ENCODE measurements at places on chromosomes 2 and 18. TPM values are rescaled to one million over a fixed set of nuclear protein-coding genes. Genes with fewer than 3 reads are reported as not detected.

DNA sequence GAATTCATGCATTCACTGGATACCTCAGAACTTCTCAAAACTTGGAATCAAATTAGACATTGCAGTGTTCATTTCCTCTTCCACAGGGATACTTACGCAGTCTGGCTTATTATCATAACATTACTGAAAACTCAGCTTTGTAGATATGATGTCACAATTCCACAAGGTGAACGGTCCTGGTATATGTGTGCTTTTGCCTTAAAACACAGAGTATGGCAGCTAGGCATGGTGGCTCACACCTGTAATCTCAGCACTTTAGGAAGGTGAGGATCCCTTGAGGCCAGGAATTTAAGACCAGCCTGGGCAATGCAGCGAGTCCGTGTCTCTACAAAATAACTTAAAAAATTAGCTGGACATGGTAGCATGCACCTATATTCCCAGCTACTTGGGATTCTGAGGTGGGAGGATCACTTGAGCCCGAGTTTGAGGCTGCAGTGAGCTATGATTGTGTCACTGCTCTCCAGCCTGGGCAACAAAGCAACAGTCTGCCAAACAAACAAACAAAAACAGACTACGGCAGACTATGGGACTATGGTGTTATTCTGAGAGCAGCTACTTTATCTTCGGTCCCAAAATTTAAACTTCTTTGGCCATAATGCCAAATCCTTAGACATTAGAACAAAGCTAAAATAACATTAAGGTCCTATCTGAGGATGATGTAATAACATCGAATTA lies 1191.9 kb upstream of the SLC39A10 start:
- H3K4me3 ChIP-seq, result no peak overlapping the region
- H3K27me3 ChIP-seq, result no peaks in the 10 kb centered on the region
- no peak for DNase-seq
- H3K27ac ChIP-seq, result no peak overlapping the region
- H3K36me3 ChIP-seq, result no peaks in the 10 kb centered on the region

- H3K27ac ChIP-seq, result no peak overlapping the region
- H3K27me3 ChIP-seq, result no peaks in the 10 kb centered on the region
- no peaks in the 10 kb centered on the region for H3K4me1 ChIP-seq
- no peak overlapping the region for H3K4me3 ChIP-seq
Observed at GRCh38 chr18:34358923-34359322, 134.2 kb upstream of the NOL4 start.

DNA sequence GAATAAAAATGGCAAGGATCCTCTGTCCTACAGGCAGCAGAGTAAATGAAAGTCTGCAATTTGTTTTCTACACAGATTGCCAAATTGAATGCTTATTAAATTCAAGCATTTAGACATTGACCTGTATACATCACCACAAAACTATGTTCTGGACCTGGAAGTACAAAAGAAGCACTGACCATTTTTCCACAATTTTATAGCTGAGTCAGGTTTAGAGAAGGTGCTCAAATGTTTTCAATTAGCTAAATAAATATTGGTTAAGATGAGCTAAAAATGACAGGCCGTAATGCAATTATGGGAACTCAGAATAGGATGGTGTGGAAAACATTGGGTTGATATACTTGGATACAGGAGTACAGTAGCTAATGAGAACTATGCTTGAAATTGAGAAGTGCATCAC lies 490.7 kb upstream of the MEIS1 start:
- H3K4me3 ChIP-seq, result no peak overlapping the region
- no peak overlapping the region for H3K27ac ChIP-seq
- no peak for DNase-seq
- H3K4me1 ChIP-seq, result no peaks in the 10 kb centered on the region
- no peaks in the 10 kb centered on the region for H3K36me3 ChIP-seq

DNA sequence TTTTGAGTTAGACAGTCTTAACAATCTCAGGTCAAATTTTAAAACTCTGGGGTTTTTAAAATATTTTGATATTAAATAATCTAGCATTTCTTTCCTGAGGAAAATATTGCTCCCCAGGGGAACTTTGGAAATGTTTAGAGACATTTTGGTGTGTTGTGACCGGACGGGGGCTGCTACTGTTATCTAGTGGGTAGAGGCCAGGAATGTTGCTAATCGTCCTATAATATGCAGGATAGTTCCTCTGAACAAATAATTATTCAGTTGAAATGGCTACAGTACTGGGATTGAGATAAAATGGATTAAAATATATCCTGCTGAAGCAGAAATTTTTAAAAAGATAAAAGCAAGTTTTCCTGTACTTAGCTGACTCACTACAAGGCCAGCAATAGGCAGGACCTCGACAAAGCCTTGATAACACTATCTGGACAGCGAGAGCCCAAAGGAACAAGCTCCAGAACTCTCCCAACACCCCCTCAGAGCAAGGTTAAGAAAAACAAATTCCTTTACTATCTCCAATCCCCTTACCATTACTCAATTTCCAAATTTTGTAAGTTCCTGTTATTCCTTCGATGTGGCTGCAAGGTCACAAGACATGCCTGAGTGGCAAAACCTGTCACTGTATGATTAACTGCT lies 1407.4 kb downstream of the SUCLG1 start:
- H3K4me1 ChIP-seq, result peaks cover 36% of the 10 kb centered on the region
- H3K4me3 ChIP-seq, result no peak overlapping the region
- DNase-seq, result peak; percentile 69

ZNF516 gene
- total RNA-seq, result 20.9 TPM

GRCh38 chr2:20212459-20212870 lies 12.5 kb downstream of the SDC1 start:
- DNase-seq, result peak; percentile 31
- H3K27ac ChIP-seq, result no peak overlapping the region
- peaks cover 6% of the 10 kb centered on the region for H3K4me1 ChIP-seq
- H3K27me3 ChIP-seq, result no peaks in the 10 kb centered on the region
- H3K36me3 ChIP-seq, result no peaks in the 10 kb centered on the region
- no peak overlapping the region for H3K4me3 ChIP-seq

MAPK4 gene
- not detected for total RNA-seq

DNA sequence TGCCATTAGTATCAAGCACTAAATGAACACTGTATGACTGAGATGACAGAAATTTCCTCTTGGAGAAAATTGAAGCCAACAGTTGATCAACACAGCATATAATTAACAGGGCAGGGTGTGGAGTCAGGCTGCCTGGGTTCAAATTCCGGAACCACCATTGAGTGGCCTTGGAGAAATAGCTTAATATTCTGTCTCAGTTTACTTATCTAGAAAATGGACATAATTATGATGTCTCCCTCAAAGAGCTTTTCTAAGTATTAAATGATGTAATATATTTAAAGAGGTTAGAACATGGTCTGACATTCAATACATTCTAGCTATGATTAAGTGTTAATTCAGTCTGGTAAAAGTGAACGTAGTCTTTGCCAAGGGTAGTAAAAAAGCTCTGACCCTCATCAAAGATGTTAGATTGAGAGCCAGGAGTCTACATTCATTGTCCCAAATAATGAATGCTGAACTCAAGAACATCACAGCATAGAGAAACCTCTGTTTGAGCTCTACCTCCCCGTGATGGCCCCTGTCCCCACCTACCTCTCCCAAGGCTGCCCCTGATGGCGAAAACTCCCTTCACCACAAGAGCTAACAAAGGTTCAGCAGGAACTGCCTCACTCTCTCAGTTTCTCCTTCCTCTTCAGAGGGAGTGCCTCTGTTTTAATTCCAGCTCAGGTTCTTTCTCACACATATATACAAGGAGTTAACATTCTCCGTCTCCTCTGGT lies 2.7 kb upstream of the VWA3B start:
- peaks cover 41% of the 10 kb centered on the region for H3K27me3 ChIP-seq
- H3K27ac ChIP-seq, result no peak overlapping the region
- no peak overlapping the region for H3K4me3 ChIP-seq
- DNase-seq, result no peak
- peaks cover 9% of the 10 kb centered on the region for H3K4me1 ChIP-seq

- H3K27ac ChIP-seq, result no peak overlapping the region
- peaks cover 4% of the 10 kb centered on the region for H3K4me1 ChIP-seq
- DNase-seq, result no peak
- no peak overlapping the region for H3K4me3 ChIP-seq
- no peaks in the 10 kb centered on the region for H3K27me3 ChIP-seq
Observed at GRCh38 chr18:9466846-9467245, 8.5 kb upstream of the RALBP1 start.

RAB17 gene
- 0.55 TPM for total RNA-seq

- H3K36me3 ChIP-seq, result no peaks in the 10 kb centered on the region
- H3K4me1 ChIP-seq, result peaks cover 8% of the 10 kb centered on the region
- H3K27ac ChIP-seq, result no peak overlapping the region
- no peak overlapping the region for H3K4me3 ChIP-seq
Observed at GRCh38 chr2:42239811-42240210, 70.7 kb downstream of the EML4 start.

SLC23A3 gene
- total RNA-seq, result 5.2 TPM

PLCL1 gene
- 3.4 TPM for total RNA-seq

FAM124B gene
- 82.0 TPM for total RNA-seq

MROH2A gene
- not detected for total RNA-seq

DNA sequence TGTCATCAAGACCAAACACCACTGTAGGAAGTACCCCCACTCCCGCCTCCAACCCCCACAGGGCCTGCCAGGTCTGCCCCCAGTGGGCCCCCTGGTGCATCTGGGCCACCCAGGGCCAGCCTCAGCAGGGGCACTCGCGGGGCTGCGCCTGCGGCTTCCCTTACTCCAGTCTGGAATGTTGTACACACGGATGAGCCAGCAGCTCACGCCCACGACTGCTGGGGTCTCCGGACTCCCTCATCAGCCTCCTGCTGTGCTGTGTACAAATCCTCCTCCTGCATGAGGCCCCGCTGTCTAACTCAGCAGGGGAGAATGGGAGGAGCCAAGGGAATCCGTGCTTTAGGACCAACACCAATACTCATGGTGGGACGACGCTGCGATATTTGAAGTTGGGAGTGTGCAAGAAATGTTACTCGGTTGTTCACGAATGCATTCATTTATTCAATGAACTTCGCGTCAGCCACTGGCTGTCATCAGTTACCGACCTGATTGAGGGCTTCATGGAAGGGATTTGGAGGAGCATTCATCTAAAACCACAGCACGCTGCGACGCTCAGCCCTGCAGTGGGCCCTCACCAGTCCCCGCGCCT lies 654 bp upstream of the ASB1 start:
- no peaks in the 10 kb centered on the region for H3K27me3 ChIP-seq
- DNase-seq, result no peak
- H3K27ac ChIP-seq, result peak overlapping the region; percentile 87
- peak overlapping the region; percentile 26 for H3K4me3 ChIP-seq

DNA sequence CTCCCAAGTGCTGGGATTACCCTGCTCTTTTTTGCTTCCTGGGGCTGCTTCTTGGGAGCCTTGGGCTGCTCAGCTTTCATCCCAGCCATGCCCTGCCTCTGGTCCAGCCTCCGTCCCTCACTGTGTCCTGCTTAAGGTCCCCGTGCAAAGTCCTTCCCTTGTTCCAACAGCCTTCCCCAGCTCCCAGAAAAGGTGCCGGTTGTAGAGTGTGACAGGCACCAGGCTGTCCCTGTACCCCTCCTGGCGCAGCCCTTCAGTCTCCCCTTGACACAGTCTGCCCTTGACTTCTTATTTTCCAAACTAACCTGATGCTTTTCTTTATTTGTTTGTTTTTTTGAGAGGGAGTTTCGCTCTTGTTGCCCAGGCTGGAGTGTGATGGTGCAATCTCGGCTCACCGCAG lies 20.1 kb upstream of the ALPI start:
- H3K4me3 ChIP-seq, result no peak overlapping the region
- DNase-seq, result no peak
- no peaks in the 10 kb centered on the region for H3K36me3 ChIP-seq
- H3K4me1 ChIP-seq, result no peaks in the 10 kb centered on the region

SLC9A4 gene
- 0.07 TPM for total RNA-seq

DNA sequence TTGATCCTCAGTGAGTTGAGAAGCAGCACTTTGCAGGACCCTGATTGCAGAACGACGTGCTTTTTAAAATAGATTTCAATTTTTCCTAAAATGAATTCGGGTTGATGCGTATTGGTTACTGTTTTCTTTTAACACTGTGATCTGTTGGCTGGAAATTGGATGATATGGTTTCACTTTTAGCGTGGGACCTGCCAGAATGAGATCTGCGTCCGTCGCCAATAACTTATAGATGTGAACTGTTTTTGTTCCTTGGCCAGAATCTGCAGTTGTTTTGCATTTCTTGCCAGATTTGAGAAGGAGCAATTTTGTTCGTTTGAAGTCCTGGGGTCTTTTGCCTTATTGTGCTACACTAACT lies 703 bp downstream of the UGGT1 start:
- peak overlapping the region; percentile 89 for H3K4me3 ChIP-seq
- H3K36me3 ChIP-seq, result peaks cover 3% of the 10 kb centered on the region
- H3K27ac ChIP-seq, result peak overlapping the region; percentile 40

DNA sequence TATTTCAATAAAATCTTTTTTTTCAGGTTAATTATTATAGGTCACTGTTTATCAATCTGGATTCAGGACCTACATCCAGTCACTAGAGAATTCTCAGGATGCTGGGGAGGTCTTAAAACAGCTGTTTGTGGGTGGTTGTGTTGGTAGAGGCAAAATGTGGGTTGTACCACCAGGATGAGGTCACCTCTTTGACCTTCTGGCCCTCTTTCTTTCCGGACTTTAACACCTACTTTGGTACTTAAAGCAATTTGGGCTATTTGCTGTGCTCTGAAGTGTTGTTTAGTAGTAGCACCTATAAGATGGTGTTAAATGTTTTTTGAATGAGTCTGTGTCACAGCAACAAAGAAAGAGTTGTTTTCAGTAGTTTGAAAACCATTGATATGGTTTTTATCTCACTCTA lies 14.6 kb downstream of the EML4 start:
- H3K27me3 ChIP-seq, result no peaks in the 10 kb centered on the region
- DNase-seq, result no peak
- H3K27ac ChIP-seq, result no peak overlapping the region
- no peak overlapping the region for H3K4me3 ChIP-seq
- no peaks in the 10 kb centered on the region for H3K4me1 ChIP-seq

GRCh38 chr2:187875261-187876141 lies 321.3 kb upstream of the TFPI start:
- no peaks in the 10 kb centered on the region for H3K36me3 ChIP-seq
- peak overlapping the region; percentile 40 for H3K27ac ChIP-seq
- H3K27me3 ChIP-seq, result no peaks in the 10 kb centered on the region
- H3K4me3 ChIP-seq, result no peak overlapping the region

GRCh38 chr2:52264911-52265310 lies 1233.0 kb upstream of the NRXN1 start:
- no peak overlapping the region for H3K27ac ChIP-seq
- H3K36me3 ChIP-seq, result no peaks in the 10 kb centered on the region
- H3K27me3 ChIP-seq, result no peaks in the 10 kb centered on the region
- DNase-seq, result no peak
- H3K4me1 ChIP-seq, result no peaks in the 10 kb centered on the region

- H3K4me1 ChIP-seq, result peaks cover 8% of the 10 kb centered on the region
- no peak overlapping the region for H3K4me3 ChIP-seq
- H3K36me3 ChIP-seq, result peaks cover 4% of the 10 kb centered on the region
- H3K27me3 ChIP-seq, result no peaks in the 10 kb centered on the region
- no peak for DNase-seq
- H3K27ac ChIP-seq, result no peak overlapping the region
Observed at GRCh38 chr2:15334644-15335326, 226.3 kb downstream of the NBAS start.

IL36A gene
- not detected for total RNA-seq

- H3K27ac ChIP-seq, result no peak overlapping the region
- H3K4me1 ChIP-seq, result no peaks in the 10 kb centered on the region
- peak; percentile 92 for DNase-seq
- no peaks in the 10 kb centered on the region for H3K27me3 ChIP-seq
Observed at GRCh38 chr2:62489162-62489561, 16.8 kb downstream of the TMEM17 start.

GATA6 gene
- 14.6 TPM for total RNA-seq

- no peak overlapping the region for H3K27ac ChIP-seq
- DNase-seq, result no peak
- H3K27me3 ChIP-seq, result no peaks in the 10 kb centered on the region
- no peaks in the 10 kb centered on the region for H3K36me3 ChIP-seq
- no peaks in the 10 kb centered on the region for H3K4me1 ChIP-seq
Observed at GRCh38 chr2:186183406-186183805, 302.7 kb upstream of the ZC3H15 start.

DSC1 gene
- total RNA-seq, result not detected

MARS2 gene
- total RNA-seq, result 5.3 TPM

Measured in endothelial cell of umbilical vein (primary cell).